ENCODE measurements at places on chromosomes 7 and 10.
A peak's percentile ranks its signal among the peaks of the same experiment; 100 is the strongest.

GRCh38 chr10:77763453-77764430 lies 126.1 kb upstream of the KCNMA1 start:
- no peak for DNase-seq

DNA sequence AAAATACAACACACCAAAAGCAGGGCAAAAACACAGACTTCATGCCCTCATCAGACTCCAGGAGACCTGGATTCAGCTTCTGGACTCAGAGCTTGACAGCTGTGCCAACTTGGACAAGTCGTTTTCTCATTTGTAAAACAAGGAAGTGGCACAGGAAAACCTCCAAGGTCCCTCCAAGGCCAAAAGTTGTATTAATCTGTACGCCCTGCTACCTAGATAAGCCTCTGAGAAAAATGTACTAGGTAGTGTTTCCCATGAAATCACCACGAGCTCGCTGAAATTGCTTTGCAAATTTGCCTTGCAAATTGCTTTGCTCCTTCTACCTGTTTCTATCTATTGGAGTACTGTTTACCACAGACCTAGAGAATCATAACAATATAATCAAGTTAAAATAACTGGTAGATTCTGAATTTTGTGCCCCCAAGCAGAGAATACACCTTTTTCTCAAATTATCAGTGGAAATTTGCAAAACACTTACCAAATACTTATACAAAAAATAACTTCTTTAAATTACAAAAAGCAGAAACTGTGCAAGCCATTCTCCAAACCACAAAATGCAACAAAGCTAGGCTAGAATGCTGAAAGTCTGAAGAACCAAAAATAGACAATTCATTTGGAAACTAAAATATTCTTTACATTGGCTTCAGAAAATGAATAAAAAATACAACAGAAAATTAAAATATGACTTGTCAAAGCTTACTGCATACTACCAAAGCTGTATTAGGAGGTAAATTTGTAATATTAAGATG lies 158.1 kb upstream of the CHST15 start:
- DNase-seq: no peak

- no peak for DNase-seq
Observed at GRCh38 chr7:22913158-22913557, 90.5 kb upstream of the TOMM7 start.

DNA sequence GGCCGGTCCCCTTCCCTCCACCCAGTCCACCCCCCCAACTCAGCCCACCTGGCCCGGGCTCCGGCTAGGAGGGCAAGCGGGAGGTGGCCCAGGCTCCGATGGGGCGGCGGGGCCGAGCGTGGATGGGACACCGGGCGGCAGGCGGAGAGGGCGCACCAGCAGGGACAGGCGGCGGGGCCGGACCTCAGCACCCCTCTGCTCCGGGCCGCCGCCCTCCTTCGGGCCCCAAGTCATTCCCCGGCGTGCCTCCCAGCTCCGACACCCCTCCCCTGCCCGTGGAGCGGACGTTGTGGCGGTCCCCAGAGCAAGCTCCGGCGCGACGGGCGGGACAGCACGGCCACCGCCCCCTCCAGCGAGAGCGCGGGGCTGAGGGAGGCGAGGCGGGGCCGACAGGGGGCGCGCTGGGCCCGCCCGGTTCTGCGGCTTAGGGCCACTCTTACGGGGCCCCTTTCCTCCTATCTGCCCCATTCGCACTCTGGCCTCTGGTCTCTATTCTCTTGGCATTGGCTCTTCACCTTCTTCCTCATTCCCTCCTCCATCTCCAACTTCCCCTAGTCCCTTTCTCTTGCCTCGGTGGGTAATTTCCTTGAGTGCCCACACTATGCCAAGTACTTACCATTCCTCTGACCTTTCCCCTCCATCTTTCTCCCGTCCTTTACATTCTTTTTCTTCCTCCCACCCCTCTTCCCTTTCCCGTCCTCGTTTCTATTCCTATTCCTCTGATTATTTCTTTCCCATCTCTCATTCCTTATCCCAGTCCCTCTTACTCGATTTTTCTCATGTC lies 701 bp upstream of the GBX1 start:
- DNase-seq: peak; percentile 51

GRCh38 chr7:28725911-28726310 lies 232.2 kb downstream of the TRIL start:
- DNase-seq: no peak

GRCh38 chr7:116957874-116958273 lies 4.6 kb downstream of the ST7 start:
- DNase-seq: no peak

DNA sequence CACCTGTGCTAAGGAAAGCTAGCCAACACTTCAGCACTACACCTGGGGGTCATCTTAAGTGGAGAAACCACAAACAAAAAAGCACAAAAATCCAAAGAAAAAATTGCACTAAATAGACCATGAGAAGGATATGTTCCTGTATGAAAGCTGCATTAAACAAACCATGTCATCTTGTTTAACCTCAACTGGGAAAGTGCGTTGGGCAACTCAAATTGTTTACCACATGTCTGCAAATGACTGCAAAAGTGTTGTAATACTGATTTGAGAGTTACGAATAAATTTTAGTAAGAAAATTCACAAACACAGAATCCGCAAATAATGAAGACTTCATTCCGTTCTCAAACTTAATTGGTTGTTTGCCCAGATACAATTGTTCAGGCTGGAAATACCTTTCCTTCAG lies 111.9 kb upstream of the EGFR start:
- DNase-seq: no peak

DNA sequence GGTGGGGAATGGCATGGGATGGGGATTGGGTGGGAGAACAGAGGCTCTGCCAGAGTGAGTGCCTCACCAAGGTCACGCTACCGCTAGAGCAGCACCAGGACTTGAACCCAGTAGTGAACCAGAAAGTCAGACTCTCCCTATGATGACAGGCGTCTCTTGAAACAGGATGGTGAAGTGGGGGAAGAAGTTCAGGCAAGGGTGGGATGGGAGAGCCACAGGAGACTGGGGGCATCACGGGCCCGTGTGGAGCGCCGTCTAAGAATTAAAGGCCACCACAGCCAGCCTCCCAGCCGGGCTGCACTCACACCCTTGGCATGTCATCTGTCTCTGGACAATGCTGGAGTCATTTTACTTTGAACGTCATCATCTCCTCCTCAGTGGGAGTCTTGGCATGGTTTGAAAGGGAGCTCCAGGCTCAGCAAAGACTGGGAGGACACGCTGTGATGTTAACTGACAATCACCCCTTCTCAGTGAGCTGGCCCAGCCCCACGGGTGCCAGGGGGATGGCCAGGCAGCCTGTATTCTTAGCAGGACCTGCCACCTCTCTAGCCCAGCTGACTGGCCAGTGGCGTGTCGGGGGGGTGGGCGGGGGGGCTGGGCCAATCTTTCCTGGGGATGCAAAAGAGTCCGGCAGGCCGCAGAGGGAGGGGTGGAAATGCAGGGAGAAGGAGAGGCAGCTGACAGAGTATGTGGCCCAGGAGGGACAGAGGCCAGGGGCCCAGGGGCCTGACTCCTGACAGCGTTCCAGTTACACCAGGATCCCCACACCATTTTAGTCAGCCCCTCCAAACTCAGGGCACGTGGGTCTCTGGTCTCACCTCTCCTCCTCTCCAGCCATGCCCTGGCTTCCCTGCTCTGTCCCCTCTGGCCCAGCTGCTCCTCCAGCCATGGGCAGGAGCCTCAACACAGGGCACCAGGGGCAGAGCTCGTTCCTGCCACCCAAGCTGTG lies 96.2 kb downstream of the VOPP1 start:
- no peak for DNase-seq

GRCh38 chr10:7481368-7481765 lies 70.5 kb upstream of the SFMBT2 start:
- no peak for DNase-seq

- DNase-seq: no peak
Observed at GRCh38 chr10:124036746-124037145, 56.7 kb downstream of the CHST15 start.

- no peak for DNase-seq
Observed at GRCh38 chr7:10707519-10707918, 266.2 kb upstream of the PHF14 start.

DNA sequence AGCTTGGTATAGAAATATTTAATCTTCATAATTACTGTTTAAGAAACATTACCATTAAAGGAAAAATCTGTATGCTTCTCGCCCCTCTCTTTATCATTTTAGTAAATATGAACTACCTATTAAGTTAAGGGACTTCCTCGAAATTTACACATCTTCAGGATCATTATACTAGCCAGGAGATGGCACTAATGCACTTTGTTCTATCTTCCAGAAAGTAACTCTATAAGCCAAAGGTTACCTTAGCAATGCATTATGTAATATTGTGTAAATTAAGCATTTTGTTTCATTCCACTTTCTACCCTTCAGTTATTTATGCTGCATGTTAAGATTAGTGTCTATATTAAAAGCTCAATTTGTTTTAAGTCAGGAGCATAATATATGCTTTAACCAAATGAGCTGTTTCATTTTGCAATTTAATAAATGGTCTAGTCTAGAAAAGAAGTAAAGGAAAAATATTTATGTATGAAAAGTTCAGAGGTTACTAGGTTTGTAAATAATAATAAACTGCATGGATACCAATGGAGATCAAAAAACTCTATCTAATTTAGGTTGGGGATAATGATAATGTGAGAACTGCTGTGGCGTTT lies 128.5 kb downstream of the ANKRD7 start:
- no peak for DNase-seq

GRCh38 chr7:50396856-50397255 lies 53.3 kb downstream of the FIGNL1 start:
- DNase-seq: peak; percentile 56

DNA sequence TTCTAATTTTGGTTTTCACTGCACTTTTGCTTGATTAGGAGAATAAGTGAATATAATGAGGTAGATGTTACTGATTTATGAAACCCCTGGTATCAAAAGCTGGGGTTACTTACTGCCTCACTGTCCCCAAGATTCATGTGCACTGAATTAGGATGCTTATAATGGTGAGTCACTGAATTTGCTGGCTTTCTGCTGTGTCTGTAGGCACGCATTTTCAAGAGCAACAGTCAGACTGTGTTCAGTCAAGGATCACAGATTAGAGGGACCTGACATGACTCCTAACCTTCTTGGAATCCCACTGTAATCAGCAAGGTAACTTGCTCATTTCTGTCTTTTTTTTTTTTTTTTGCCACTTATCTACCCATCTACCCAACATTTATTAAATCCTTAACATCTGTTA lies 59.7 kb downstream of the GPR85 start:
- no peak for DNase-seq

GRCh38 chr7:149023662-149024061 lies 4.6 kb downstream of the PDIA4 start:
- no peak for DNase-seq

DNA sequence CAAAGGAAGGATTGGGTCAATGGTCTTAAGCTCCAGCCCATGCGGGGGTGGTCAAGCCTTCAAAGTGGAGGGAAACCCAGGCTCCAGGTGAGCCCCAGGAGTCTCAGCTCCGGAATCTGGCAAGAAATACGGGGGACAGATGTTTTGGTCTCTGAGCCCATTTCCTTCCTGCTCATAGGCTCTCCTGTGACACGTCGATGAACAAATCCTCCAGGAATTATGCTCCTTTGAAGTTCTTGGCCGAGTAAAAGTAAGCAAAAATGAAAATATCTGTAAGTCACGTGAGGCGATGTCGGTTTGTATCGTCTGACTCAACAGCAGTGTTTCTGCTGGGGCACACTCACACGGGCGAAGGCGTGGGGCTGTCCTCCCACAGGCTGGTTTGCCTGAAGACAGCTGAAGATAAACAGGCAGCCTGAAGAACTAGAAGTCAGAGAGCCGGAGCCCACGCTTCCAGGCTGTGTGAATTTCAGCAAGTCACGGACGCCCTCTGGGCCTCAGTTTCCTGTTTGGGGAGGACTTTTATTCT lies 52.6 kb upstream of the SMNDC1 start:
- DNase-seq: peak; percentile 72

GRCh38 chr10:33224251-33224965 lies 110.1 kb downstream of the NRP1 start:
- no peak for DNase-seq

DNA sequence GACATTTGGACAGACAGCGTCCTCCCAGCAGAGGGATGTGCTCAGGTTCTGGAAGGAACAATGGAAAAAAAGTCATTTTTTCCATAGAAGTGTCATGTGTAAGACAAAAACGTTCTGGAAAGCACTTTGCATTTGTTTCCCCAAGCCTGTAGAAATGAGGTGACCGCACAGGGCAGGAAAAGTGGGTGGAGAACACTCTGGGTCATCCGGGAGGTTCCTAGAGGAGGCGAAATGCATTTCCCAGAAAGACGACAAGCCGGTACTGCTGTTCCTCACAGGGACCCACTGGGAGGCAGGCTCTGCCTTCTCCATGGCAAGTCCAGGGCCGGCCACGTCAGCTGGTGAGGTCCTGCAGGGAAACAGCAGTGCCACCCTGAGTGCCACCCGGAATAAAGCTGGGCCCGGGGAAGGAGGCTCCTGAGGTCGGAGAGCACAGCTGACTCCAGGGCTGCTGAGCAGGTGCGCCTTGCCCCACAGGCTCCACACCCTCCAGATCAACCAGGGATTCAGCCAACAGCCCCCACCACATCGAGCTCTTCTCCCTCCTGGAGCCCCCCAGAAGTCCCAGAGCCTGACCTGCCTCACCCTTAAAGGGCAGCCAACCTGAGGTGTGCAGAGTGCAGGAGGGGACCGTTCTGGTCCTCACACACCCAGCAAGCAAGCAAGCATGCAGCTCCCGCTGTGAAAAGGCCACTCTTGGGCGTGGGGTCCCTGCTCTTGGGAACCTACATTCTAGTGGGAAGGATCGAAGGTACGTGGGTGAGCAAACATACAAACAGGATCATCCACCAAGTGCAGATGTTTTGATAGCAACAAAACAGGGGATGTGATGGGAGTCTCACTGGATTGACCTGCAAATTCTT lies 28.8 kb upstream of the INPP5A start:
- DNase-seq: no peak

DNA sequence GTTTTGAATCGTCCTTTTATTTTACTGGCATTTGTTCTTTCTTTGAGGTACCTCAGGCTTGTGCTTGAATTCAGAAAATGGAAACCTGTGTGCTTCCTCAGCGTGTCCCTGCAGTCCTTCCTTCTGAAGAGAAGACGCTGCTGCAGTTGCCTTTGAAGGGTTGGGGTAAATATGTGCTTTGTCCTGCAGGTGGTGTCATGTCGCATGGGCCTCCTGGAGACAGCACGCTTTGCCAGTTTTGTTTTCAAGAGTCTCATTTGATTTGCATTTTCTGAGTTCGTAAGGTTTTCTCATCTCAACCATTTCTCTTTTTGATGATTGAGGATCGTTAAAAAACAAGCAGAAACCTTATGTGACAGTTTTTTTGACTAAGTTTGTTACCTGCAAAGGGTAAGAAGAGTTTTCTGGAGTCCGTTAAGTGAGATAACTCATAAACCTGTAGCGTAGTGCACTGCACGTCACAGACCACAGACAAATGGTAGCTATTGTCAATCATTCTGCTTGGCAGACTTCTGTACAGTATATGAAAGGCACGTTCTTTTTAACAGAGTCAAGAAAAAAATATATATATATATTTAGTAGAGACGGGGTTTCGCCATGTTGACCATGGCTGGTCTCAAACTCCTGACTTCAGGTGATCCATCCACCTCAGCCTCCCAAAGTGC lies 57.0 kb downstream of the CDC123 start:
- no peak for DNase-seq

- no peak for DNase-seq
Observed at GRCh38 chr7:135859538-135859937, 110.9 kb upstream of the FAM180A start.

- no peak for DNase-seq
Observed at GRCh38 chr10:378930-379704, 243.9 kb downstream of the ZMYND11 start.

- DNase-seq: no peak
Observed at GRCh38 chr10:8543361-8544056, 489.0 kb downstream of the GATA3 start.

All from CD4-positive, alpha-beta T cell treated with Interleukin-15 for 4 hours (primary cell).